Chondrocyte (in vitro differentiated cells): ENCODE measurements at places on chromosomes 4 and X. TPM values are rescaled to one million over a fixed set of nuclear protein-coding genes. Genes with fewer than 3 reads are reported as not detected.

Gene ARSD
- 27.4 to 36.4 TPM (median 35.3 TPM) in 3 replicates for total RNA-seq

Gene OPRPN
- total RNA-seq = not detected in 3 replicates

Gene NAT8L
- total RNA-seq = 0.53 to 1.6 TPM (median 1.6 TPM) in 3 replicates

Gene GYG2
- 11.7 to 14.1 TPM (median 12.1 TPM) in 3 replicates for total RNA-seq

Gene CTAG2
- not detected in 3 replicates for total RNA-seq

Gene GAGE12J
- not detected in 3 replicates for total RNA-seq

Gene RP2
- 18.4 to 18.8 TPM (median 18.6 TPM) in 3 replicates for total RNA-seq

Gene POF1B
- not detected in 3 replicates for total RNA-seq

Gene SPANXN3
- total RNA-seq = not detected in 3 replicates

Gene TKTL1
- total RNA-seq = not detected in 3 replicates

Gene XAGE1B
- total RNA-seq = not detected in 3 replicates

Gene ARR3
- not detected in 3 replicates for total RNA-seq

Gene C4orf50
- not detected in 3 replicates for total RNA-seq

Gene GSTCD
- 5.9 to 13.5 TPM (median 7.4 TPM) in 3 replicates for total RNA-seq

Gene CXCR3
- not detected in 3 replicates for total RNA-seq

Gene MGST2
- 21.4 to 36.0 TPM (median 23.7 TPM) in 3 replicates for total RNA-seq

Gene GABRG1
- total RNA-seq = not detected in 3 replicates

Gene CSAG3
- not detected in 3 replicates for total RNA-seq

- DNase-seq = no peak
Measured at GRCh38 chrX:112835019-112835418, 5.6 kb downstream of the AMOT start.

- DNase-seq = peak; percentile 21
Measured at GRCh38 chr4:80268936-80269335, 2.5 kb downstream of the FGF5 start.

- peak; percentile 68 for DNase-seq
Measured at GRCh38 chrX:47228550-47229270, 4.1 kb upstream of the USP11 start.

DNA sequence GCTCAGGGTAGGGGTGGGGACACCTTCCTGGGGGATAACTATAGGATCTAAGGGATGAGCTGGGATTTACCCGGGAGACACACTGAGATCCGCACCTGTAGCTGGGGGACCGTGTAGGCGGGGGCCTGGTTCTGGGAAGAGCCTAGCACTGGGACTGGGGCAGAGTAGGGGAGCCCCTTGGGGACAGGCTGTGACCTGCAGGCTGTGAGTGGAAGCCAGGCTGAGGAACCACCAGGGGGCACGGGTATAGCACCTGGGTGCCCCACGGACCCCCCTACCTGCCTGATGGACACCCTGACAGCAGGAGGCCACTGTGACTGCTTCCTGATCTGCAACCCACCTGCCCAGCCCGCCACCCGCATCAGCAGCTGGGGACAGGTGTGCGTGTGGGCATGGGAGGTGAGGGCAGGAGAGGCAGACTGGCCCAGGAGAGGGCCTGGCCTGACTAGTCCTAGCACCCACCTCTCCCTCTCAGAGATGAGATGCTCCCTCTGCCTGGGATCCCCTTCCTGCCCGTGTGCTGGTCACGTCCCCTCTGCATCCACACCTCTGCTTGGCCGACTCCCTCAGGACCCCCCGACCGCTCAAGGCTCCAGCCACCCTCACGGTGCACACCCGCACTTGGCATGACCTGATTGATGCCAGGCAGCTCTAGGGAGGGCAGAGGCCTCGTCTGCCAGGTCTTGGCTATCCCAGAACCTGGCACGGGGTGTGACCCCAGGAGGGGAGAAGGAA, 94.2 kb upstream of the NKX1-1 start:
- peak; percentile 84 for DNase-seq

DNA sequence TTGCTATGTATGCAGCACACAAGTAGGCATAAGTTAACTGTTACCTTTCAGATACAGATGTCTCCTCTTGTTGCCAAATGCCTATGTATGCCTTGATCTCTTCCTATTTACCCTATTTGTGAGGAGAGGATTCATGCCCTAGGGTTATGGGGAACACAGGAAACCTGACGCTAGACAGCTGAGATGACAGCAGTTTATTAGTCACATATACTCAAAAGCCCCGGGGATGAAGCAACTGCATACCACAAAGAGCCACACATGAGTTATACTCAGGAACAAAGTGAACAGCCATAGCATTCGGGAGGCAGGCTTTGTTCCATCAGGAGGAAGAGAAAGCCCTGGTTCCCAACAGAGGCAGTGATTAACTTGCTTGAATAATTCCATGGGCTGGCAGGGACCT, 1011.7 kb upstream of the PCDH7 start:
- DNase-seq = no peak

- DNase-seq = no peak
Measured at GRCh38 chrX:44621078-44621477, 78.4 kb upstream of the FUNDC1 start.

DNA sequence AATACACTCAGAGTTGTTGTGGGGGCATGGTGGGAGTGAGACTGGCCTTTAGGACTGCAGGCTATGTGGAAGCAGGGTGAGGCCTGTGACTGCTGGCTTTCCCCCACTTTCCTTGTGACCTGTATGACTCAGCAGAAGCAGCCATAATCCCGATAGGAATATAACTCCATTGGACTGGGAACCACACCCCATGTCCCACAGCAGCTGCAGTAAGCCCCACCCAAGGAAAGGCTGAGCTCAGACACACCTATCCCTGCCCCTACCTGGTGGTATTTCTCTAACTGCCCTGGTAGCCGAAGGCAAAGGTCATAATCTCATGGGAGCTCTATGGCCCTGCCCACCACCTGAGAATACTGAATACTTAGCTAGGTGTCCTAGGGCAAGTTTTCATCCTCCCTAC, 169.3 kb downstream of the GC start:
- no peak for DNase-seq

- no peak for DNase-seq
Measured at GRCh38 chr4:142334931-142335330, 511.2 kb downstream of the INPP4B start.

DNA sequence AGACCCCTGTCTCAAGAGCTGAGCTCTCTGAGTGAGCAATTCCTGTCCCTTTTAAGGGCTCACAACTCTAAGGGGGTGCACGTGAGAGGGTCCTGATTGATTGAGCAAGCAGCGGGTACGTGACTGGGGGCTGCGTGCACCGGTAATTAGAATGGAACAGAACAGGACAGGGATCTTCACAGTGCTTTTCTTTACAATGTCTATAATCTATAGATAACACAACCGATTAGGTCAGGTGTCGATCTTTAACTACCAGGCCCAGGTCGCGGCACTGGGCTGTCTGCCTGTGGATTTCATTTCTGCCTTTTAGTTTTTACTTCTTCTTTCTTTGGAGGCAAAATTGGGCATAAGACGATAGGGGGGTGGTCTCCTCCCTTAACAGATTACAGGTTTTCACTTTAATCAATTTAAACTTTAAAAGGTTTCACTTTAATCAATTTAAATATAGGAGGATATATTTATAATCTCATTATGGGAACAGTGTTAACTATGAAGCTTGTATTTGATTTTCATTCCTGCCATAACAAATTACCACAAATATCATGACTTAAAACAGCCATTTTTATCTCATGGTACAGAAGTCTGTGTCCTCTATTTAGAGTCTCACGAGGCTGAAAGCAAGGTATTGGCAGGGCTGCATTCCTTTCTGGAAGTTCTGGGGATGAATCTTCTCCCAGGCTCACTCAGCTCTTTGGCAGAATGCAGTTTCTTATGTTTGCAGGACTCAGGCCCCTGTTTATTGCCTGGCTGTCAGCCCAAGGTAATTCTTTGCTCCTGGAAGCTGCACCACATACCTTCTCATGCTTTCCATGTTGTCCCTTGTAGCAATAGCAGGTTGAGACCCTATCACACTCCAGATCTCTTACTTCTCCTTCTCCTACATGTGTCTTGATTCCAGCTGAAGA, 5.2 kb downstream of the SPATA4 start:
- no peak for DNase-seq

DNA sequence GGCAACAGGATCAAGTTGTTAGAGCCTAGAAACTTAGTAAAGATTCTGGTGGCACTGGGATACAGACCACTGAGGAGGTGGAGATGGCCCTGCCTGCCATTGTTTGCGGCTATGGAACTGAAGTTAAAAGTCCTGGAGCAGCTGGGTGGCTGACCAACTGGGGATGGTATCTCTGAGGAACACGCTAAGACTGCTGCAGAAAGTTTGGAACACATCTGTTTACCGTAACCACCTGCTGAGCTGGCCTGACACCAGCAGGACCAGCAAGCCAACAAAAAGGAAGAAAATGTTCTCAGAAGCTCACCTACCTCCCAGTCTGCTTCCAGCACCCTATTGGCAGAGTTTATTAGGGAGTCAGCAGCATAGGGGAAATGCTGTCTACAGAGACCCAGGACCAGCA, 17.4 kb upstream of the PACRGL start:
- DNase-seq = no peak

GRCh38 chr4:89574176-89574575, 262.8 kb downstream of the SNCA start:
- DNase-seq = no peak

DNA sequence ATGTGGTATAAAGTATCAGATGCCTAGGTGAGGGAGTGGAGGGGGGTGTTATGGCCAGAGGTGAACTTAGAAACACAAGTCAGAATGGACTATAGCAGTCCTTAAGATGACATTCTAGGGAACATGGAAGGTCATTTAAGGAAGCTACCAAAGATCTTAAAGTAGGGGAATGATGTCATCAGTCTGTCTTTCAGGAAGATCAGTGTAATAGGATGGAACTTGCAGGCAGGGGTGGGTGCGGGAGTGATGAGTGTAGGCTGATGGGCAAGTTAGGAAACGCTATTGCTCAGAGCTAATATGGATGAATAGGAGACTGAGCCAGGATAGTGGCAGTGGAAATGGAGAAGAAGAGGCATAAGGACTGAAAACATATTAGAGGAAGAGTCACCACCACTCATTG, 27.5 kb upstream of the CWH43 start:
- DNase-seq = no peak

DNA sequence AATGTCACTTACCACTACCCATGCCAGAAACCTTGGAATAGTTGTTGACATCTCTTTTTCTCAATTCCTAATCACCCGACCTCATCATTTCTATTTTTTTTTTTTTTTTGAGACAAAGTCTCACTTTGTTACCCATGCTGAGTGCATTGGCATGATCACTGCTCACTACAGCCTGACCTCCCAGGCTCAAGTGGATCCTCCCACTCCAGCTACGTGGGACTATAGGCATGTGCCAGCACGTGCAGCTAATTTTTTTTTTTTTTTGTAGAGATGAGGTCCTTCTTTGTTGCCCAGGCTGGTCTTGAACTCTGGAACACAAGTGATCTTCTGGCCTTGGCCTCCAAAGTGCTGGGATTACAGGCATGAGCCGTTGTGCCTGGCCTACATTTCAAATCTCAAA, 12.0 kb downstream of the KDM6A start:
- DNase-seq = no peak

GRCh38 chrX:7841084-7841805, 1.7 kb upstream of the VCX start:
- no peak for DNase-seq

DNA sequence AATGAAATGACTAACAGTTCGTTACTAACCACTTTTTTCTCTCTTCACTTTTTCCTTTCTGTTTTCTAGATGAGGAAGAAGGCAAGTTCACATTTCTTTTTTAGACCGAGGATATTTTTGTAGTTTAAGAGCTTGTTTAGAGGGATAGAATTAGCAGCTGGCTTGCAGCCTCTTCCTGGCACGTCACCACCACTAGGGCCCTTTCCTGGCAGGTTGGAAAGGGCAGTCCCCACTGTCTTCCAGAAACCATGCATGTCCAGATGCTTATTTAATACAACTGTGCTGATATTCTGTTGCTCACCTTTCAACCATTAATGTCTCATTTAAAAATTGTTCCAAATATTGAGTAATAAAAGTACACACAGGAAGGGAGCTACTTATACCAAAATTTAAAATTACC, 209.5 kb upstream of the PACRGL start:
- DNase-seq = no peak

DNA sequence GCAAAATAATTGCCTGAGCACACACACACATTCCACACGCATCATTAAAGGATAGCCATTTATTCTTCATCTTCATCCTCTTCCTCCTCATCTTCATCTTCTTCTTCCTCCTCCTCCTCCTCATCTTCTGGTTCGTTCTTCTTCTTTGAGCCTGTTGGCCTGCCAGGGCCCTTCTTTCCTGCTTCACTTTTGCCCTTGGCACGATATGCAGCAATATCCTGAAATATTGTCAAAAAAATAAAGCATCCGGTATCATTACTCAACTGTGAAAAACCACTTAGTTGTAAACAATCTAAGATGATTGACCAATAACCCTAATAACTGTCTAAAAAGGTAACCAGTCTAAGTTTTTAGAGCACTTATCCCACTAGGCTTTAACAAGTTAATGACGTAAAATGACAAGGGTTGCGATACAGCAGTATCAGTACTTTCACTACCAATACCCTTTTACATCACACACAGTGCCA, 2.1 kb downstream of the HMGB2 start:
- no peak for DNase-seq

GRCh38 chr4:27775156-27775555, 914.5 kb downstream of the STIM2 start:
- DNase-seq = no peak

DNA sequence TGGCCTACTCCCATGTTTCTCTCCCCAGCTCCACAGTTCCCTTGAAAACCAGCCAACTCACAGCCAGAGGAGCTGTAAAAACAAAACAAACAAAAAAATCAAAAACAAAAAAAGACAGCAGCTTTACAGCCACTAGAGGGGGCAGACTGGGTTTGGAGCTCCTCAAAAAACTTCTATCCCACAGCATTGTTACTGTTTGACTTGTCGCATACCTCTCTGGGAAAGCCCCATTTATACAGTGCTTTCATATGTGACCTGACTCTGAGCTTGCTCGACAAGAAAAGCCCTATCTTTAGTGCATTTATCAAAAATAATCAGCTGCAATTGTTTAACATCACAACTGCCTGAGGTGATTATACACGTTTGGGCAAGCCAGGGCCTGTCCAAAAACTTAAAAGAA, 21.6 kb downstream of the TSPAN6 start:
- DNase-seq = no peak

- DNase-seq = no peak
Measured at GRCh38 chr4:165379678-165380064, 863 bp downstream of the CPE start.

- no peak for DNase-seq
Measured at GRCh38 chr4:17554568-17554967, 22.4 kb upstream of the LAP3 start.

GRCh38 chr4:2246384-2247127, 4.6 kb upstream of the HAUS3 start:
- peak; percentile 92 for DNase-seq

DNA sequence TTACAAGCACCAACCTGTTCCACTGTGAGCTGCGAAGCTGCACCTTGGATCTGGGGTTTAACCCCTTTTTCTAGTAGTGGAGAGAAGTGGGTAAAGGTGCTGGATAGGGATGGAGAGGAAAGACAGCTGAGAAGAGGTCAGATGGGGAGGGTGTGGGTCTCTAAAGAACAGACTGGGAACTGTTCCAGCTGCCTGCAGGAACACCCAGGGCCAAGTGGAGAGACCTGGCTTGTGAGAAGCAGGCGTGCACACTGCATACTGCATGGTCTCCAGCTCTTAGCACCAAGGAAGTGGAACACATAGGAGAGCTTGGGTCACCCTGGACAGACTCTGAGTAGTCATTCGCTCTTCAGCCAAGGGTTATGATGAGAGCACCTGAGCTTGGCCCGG, 16.1 kb downstream of the BCOR start:
- no peak for DNase-seq

- no peak for DNase-seq
Measured at GRCh38 chr4:58809366-58809765, 1699.2 kb upstream of the IGFBP7 start.
